NCI-H2081 treated with DMSO at 0.1 percent for 48 hours (cell line): ENCODE measurements at places on chromosomes 11 and 22.

GRCh38 chr11:61007383-61007955 is 36.0 kb downstream of the CD6 start:
- no peak for DNase-seq

GRCh38 chr11:113289431-113290187 is 24.8 kb upstream of the TTC12 start:
- no peak for DNase-seq

DNA sequence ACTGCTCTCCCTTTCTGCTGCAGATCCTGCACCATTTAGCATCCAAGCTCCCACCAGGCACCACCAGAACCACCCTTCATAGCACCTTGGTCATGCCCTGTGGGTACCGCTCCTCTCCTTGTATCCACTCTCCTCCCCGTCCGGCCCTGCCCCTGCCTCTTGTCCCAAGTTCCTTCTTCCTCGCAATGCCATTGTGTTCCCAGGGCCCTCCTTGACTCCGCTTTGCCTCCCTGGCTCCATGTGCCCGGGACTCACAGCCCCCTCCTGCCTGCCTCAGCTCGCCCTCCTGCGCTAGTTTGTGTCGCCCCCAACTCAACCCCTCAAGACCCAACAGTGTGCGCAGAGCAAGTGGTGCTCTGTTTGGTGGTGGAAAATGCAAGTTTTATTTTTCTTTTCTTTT is 10.8 kb downstream of the FADS2 start:
- DNase-seq, result no peak

- no peak for DNase-seq
Measured at GRCh38 chr22:38623351-38623750, 32.8 kb downstream of the FAM227A start.

DNA sequence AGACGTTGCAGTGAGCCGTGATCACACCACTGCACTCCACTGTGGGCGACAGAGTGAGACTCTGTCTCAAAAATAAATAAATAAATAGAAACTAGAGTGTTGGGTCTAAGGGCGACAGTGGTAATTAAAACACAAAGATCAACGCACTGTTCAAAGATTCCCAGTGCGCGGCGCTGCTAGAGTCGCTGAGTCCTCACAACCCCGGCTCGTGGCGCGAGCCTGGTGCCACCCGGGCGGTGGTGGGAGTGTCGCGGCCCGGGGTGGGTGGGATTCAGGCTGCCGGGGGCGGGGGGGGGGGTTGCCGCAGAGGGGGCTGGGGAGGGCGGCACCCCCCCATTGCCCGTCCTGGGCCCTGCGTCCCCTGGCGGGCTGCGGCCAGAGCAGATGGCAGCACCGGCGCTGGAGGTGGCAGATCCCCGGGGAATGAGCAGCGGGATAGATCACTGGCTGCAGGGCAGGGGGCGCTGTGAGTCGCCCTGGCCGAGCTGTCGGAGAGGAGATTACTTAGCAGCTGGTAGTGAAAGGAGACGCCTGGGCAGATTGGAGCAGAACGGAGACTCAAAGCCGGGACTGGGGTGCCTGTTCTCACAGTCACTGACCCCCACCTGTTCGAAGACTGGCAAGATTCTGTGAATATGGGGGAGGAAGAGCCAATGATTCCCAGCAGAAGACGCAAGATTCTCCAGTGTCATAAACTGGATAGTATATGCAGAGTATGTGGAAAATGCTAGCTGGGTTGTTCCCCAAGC is 30.2 kb upstream of the APOBEC3A start:
- no peak for DNase-seq

GRCh38 chr11:126570489-126570888 is 215.0 kb downstream of the ST3GAL4 start:
- DNase-seq, result no peak

GRCh38 chr22:25487508-25487907 is 77.0 kb upstream of the GRK3 start:
- DNase-seq, result no peak

DNA sequence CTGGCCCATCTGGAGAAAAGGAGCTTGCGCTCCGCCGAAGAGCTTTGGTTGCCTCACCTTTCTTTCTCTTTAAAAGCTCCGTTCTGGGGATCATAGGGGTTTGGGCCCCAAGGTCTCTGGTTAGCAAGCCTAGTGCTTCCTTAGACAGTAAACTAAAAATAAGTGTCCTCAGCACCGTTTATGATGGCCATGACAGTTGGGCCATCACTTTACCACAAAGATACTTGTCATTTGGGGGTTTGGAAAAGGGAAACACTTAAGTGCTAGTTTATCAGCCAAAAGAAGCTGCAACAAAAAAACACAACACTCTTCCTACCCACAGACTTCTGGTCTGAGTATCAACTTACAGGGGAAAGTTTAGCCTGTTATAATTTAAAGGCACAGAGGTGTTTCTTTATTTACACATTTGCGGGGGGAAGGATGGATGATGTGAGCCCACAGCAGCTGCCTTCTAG is 88.4 kb upstream of the CD44 start:
- no peak for DNase-seq

DNA sequence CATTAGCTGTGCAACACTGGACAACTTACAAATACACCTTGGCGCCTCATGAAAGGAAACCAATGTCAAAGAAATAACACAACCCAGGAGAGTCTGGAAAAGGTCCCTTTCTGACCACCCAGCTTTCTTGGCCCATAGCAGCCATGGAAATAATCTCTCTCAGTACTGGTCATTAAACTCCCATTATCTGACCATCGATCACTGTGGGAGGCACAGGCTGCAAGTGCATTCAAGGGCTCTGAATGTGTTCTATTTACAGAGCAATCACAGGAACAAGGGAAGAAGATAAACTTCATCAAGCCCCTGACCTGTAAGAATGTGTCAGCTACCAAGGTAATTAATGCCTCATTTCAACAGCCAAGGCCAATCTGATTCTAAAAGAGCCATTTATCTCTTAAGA is 40.1 kb downstream of the CTSC start:
- DNase-seq, result no peak

GRCh38 chr11:3101921-3102640 is 44.9 kb upstream of the CARS1 start:
- no peak for DNase-seq

DNA sequence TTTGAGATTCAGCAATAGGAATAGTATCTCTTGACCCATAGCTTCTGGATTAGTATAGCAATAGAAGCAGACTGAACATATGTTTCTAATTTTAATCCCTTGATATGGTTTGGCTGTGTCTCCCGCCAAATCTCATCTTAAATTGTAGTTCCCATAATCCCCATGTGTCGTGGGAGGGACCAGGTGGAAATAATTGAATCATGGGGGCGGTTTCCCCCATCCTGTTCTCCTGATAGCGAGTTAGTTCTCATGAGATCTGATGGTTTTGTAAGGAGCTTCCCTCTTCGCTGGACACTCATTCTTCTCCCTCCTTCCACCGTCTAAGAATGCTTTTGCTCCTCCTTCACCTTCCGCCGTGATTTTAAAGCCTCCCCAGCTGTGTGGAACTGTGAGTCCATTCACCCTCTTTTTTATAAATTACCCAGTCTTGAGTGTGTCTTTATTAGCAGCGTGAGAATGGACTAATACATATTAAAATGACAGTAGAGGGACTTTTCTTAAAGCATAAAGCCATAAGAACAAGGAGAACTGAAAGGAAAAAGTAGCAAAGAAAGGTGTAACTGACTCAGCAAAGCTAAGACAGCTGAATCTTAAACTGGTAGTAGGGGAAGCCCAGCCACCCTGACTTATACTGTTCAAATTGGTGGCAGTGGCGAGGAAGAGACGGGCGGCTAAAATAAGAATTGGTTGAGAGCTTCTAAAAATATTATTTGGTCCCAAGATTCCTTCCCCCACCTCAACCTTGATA is 20.3 kb upstream of the SLN start:
- no peak for DNase-seq

DNA sequence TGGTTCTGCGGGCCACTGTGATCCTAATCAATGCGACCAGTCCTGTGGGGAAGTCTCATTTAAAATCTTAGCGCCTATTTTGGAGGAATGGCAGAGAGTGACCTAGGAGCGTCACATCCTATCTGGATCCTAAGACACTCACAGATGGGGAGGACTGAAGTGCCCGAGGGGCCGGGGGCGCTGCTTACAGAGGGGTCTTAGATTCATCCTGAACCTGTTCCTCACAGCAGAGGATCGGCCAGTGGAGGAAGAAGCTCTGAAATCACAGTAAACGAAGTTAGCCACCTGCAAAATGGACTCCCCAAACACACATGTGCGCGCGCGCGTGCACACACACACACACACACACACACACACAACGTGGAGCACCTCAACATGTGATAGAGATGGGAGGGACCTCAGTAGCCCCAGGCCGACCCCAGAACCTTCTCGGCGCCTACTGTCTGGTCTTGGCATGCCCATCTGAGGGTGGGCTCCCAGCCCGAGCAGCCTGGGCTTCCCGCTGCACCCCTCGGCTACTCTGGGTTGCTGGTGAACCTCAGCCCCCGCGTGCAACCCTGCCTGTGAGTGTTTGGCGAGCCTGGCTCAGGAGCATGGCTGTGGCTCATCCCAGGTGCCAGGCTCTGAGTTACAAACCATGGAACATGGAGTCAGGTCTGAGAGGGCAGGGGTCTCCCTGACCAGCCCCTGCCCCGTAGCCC is 613.3 kb downstream of the TBC1D22A start:
- DNase-seq, result no peak

DNA sequence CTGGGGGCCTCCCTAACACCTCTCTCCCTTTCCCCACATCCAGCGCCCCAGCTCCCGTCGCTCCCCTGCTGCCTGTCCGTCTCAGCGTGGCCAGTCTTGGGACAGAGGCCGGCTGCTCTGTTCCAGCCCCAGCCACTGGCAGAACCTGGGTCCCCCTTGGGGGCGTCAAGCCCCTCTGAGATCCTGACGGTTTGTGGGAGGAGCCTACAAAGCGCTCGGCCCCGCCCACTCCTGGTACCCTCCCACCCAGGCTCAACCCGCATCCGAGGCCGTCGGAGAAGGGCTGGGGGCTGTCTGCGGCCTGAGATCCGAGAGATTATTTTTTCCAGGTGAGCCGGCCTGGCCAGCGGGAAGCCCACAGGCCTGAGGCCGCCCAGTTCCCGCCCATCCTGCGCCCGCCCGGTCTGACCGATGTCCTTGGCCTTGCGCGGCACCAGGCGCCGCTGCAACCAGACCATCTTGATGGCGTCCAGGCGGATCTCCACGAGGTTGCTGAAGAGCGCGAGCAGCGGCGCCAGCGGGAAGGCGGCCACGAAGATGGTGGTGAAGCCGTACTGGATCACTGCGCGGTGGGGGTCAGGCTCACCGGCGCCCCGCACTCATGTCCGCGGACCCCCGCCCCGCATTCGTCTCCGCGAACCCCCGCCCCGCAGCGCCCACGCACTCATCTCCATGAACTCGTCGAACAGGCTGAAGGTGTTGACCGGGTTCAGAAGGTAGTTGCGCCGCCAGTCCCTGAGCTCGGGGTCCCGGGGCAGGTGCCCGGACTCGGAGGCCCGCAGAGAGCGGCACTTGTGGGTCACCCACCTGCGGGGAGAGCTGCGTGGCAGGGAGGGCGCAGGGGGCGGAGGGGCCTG is 5.5 kb upstream of the SIGIRR start:
- no peak for DNase-seq

GRCh38 chr11:109033627-109034338 is 368.9 kb downstream of the DDX10 start:
- DNase-seq, result no peak

- DNase-seq, result no peak
Measured at GRCh38 chr22:39967103-39967829, 7.1 kb downstream of the TMA7B start.

- peak; percentile 5 for DNase-seq
Measured at GRCh38 chr11:71580057-71581003, 2.3 kb downstream of the KRTAP5-11 start.

DNA sequence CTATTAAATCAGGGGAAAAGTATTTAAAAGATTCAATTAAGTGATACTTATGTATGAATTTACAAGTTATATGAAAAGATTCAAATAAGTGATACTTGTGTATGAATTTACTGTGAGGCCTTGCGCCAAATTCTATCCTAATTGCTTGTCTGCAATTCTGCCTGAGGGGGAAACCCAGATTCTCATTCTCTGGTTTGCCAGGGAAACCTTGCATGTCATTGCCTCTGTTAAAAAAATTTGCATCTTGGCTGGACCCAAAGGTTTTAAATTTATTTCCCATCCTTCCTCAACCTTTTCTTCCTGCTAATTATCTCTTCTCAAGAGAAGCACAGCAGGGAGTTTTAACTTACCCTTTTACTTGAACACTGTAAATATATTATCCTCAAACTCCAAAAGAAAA is 13.8 kb downstream of the OLFML1 start:
- DNase-seq, result no peak

DNA sequence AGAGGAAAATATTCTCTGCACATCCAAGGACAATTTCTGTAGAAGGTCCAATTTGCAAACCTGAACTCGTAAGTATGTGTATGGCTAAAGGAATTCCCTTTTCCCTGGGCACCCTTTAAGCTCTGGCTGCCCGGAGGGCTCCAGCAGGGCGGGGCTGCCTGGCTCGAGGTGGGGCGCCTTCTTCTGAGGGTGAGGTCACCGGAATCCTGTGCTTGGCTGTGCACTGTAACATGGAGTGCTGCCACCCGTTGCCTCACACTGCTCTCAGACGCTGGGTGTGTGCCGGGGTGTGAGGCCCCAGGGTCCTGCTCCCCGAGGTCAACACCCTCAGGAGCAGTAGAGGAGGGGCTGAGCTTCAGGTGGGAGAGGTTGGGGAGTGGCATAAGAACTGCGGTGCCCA is 61.5 kb downstream of the SYN3 start:
- no peak for DNase-seq

GRCh38 chr11:122122179-122122578 is 6.2 kb upstream of the BLID start:
- no peak for DNase-seq

DNA sequence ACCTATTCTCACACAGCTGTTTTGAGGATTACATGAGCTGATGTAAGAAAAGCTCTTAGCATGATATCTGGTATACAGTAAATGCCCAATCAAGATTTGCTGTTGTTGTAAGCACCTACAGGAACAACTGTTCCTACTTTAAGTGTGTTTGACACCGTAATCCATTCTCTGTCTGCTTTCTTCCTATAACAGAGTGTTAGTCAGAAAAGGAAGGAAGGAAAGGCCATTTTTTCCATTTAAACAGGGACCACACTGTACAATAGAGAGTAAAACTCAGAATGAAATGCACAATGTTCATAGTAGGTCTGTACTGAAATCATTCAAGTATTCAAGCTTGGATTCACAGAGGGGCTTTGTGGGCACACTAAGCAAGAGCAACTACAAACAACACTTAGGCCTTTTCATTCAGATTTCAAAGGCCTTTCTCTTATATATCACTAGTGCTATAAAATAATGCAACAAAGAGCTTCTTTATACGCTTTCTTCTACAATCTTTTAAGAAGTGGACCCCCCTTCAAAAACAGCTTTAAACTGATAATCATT is 21.5 kb downstream of the MTCH2 start:
- no peak for DNase-seq

GRCh38 chr11:22774716-22775115 is 54.9 kb downstream of the SVIP start:
- no peak for DNase-seq
